IMR-90 (cell line): ENCODE measurements at places on chromosomes 5 and 9. TPM values are rescaled to one million over a fixed set of nuclear protein-coding genes. Genes with fewer than 3 reads are reported as not detected.

SLC23A1 gene
- not detected in 2 replicates for total RNA-seq

GRCh38 chr9:96868709-96869108, 14.4 kb upstream of the ZNF782 start:
- no peaks in the 10 kb centered on the region for H3K36me3 ChIP-seq
- no peak overlapping the region for H3K4me3 ChIP-seq
- no peaks in the 10 kb centered on the region for H3K4me1 ChIP-seq
- no peak for DNase-seq
- no peak overlapping the region for H3K27ac ChIP-seq

DNA sequence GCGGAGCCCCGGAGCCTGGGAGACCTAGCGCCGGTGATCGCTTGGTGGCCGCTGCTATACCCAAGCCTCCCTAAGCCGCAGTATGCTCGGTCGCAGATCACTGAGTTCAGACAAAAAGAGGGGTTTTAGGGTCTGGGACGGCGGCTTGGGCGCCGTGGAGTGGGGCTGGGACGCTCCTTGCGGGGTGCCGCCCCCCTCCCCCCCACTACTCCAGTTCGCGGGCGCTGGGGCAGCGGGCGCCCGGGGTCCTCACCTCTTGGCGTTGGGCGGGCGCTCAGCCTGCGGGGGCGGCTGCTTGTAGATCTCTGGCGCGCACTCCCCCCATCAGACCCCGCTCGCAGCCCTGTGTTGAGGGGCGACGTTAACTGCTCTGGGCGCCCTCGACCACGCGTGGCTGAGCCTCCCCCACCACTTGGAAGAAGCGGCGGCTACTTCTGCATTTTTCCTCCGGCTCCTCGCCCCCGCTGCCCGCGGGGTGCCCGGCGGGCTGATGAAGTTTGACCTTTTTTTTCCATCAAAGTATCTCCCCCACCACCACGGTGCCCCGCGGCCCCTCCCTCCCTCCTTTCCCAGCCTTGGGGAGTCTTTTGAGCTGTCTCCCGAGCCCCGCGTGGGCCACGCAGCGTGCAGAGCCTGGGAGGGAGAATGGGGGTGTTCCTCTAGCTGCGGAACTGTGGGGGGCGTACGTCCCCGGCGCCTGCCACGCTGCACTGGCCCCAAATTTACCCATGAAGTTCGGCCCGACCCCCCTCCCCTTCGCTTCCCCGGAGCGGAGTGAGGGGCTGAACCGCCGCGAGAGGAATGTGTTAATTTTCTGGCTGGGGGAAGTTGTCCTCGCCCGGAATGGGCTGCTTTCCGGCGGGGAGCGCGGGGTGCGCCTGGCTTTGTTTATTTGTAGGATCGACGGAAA, 1.2 kb downstream of the CXXC5 start:
- peaks cover 4% of the 10 kb centered on the region; the same call in 1 of the 2 replicates for H3K27me3 ChIP-seq
- DNase-seq: no peak
- peak overlapping the region; percentile 77 for H3K27ac ChIP-seq
- H3K36me3 ChIP-seq: no peaks in the 10 kb centered on the region

PRR7 gene
- 1.1 TPM in 2 replicates for total RNA-seq

SV2C gene
- not detected in 2 replicates for total RNA-seq

- H3K27me3 ChIP-seq: no peaks in the 10 kb centered on the region
- H3K4me1 ChIP-seq: peaks cover 12% of the 10 kb centered on the region
- DNase-seq: peak; percentile 50
- H3K4me3 ChIP-seq: no peak overlapping the region
- H3K27ac ChIP-seq: peak overlapping the region; percentile 69; the same call in 1 of the 2 replicates
Measured at GRCh38 chr9:107895501-107896001, 406.0 kb upstream of the KLF4 start.

DNA sequence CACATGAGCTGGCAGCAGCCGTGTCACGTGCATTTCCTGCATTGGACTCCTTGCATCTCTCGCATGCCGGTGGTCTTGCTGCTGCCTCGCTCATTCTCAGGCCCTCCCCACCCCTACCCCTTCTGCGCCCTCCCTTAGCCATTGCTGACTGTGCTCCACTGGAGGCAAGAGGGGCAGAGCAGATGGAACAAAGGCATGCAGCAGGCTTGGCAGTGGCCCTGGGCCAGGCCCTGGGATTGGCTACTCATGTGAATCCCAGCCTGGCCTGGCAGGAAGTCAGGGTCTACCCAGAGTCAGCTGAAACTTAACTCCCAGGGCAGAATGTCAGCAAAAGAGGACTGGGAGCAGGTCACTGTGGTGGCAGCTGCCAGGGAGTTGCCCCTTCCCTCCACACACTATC, 62.3 kb downstream of the TSTD2 start:
- H3K27ac ChIP-seq: no peak overlapping the region
- no peaks in the 10 kb centered on the region for H3K27me3 ChIP-seq
- no peak overlapping the region for H3K4me3 ChIP-seq

PAX5 gene
- not detected in 2 replicates for total RNA-seq
